ENCODE measurements at places on chromosomes 11 and 22.

DNA sequence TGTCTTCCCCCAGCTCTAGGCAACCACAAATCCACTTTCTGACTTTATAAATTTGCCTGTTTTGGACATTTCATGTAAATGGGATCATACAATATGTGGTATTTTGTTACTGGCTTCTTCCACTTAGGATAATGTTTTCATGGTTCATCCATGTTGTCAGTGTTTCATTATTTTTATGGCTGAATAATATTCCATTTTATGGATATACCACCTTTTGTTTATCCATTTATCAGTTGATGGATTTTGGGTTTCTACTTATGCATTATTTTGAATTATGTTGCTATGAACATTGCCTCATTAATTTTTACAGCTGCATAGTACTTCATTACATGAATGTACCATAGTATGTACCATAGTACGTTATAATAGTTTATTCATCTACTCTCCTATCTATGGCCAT, 5.1 kb downstream of the CABIN1 start:
- DNase-seq: no peak

GRCh38 chr11:36443661-36444060, 66.4 kb downstream of the TRAF6 start:
- DNase-seq: no peak

GRCh38 chr11:69437001-69437875, 44.2 kb upstream of the LINC01488 start:
- no peak for DNase-seq

DNA sequence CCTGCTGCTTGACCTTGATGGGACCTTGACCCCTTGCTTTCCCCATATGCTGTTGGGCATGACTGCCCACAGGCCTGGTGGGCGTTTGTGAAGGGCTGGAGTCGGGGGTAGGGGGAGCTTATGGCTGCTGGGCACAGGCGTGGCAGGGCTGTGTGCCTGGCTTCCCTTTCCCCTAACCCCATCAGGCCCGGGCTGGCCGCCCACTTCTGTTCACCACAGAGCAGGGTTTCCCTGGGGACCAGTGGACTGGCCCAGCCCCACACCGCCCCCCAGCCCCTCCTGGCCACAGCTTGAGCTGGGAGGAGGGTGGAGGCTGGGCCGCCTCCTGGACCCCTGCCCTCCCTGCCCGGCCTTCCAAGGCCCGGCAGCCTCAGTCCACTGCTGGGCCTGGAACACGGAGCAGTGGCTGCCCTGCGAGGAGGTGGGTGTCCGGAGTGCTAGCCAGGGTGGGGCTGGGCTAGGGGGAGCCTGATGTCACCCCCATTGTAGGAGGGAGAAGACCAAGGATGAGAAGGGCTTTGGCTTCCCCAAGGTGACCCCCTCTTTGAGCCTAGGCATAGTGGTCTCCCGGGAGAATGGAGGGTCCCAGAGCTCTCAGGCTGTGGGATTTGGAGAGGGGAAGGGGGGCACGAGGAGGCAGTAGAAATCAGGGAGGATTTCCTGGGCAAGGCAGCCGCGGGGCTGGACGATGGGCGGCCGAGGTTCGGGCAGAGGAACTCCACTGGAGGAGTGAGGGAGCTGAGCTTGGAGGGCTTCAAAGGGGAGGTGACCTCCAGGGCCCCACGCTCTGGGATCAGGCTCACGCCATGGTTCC, at the start of gene AIFM3:
TSS of gene AIFM3 (plus strand) at position 373 of the 814 bp plus-strand sequence. CDS start 690 bp downstream, outside the sequence.
- DNase-seq: no peak

- no peak for DNase-seq
These were observed 9.5 kb downstream of the USP28 start for GRCh38 chr11:113865873-113866272.
